ENCODE measurements at places on chromosomes 5 and 9. TPM values are rescaled to one million over a fixed set of nuclear protein-coding genes. Genes with fewer than 3 reads are reported as not detected.

The OR2V2 gene
- total RNA-seq, result not detected

The SLC6A3 gene
- not detected for total RNA-seq

The TRIM32 gene
- total RNA-seq, result 35.7 TPM

The FANCG gene
- 18.9 TPM for total RNA-seq

The IFNK gene
- not detected for total RNA-seq

The LCN2 gene
- 6.5 TPM for total RNA-seq

The DOLK gene
- 22.0 TPM for total RNA-seq

The BNC2 gene
- 0.17 TPM for total RNA-seq

The SMIM33 gene
- total RNA-seq, result not detected

The SLC25A2 gene
- 0.28 TPM for total RNA-seq

The CTNND2 gene
- not detected for total RNA-seq

The NAIP gene
- 10.0 TPM for total RNA-seq

The RGS7BP gene
- total RNA-seq, result not detected

The SHB gene
- total RNA-seq, result 30.5 TPM

The CNTFR gene
- total RNA-seq, result not detected

The NIPAL4 gene
- 3.0 TPM for total RNA-seq

The SREK1IP1 gene
- 14.5 TPM for total RNA-seq

The PCDHB7 gene
- total RNA-seq, result 0.67 TPM

The UHRF2 gene
- total RNA-seq, result 45.5 TPM

The HACD4 gene
- total RNA-seq, result 0.67 TPM

The TIGD6 gene
- 5.8 TPM for total RNA-seq

The SARDH gene
- total RNA-seq, result 0.21 TPM

The CDH10 gene
- 0.17 TPM for total RNA-seq

The PHF2 gene
- 11.0 TPM for total RNA-seq

The IFNA13 gene
- total RNA-seq, result not detected

The GPR150 gene
- total RNA-seq, result 0.50 TPM

The RAPGEF1 gene
- 41.7 TPM for total RNA-seq

The PHF24 gene
- under 0.01 TPM for total RNA-seq

The HEMGN gene
- not detected for total RNA-seq

The PCDHGA10 gene
- total RNA-seq, result 7.9 TPM

The ANGPTL2 gene
- 1.5 TPM for total RNA-seq

The CCDC112 gene
- total RNA-seq, result 4.3 TPM

The ADGRD2 gene
- not detected for total RNA-seq

The ZNF474 gene
- total RNA-seq, result 0.33 TPM

The PCDHA8 gene
- total RNA-seq, result not detected
